ENCODE measurements at places on chromosomes 2 and 18.

- no peak for DNase-seq
Measured at GRCh38 chr2:190887089-190887488, 6.5 kb downstream of the GLS start.

DNA sequence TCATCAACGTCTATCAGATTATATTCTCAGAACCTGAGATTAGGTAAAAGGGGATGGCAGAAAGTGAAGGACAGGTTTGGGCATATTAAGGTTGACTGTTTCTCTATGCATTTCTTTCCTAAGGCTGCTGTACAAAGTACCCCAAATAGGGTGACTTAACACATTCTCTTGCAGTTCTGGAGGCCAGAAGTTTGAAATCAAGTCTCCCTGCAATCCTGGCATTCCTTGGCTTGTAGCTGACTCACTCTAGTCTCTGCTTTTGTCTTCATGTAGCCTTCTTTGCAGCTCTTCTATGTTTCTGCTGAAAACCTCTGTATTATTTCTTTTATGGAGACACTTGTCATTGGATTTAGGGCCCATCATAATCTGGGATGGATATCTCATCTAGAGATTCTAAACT is 364.3 kb downstream of the PLCL1 start:
- DNase-seq: no peak

DNA sequence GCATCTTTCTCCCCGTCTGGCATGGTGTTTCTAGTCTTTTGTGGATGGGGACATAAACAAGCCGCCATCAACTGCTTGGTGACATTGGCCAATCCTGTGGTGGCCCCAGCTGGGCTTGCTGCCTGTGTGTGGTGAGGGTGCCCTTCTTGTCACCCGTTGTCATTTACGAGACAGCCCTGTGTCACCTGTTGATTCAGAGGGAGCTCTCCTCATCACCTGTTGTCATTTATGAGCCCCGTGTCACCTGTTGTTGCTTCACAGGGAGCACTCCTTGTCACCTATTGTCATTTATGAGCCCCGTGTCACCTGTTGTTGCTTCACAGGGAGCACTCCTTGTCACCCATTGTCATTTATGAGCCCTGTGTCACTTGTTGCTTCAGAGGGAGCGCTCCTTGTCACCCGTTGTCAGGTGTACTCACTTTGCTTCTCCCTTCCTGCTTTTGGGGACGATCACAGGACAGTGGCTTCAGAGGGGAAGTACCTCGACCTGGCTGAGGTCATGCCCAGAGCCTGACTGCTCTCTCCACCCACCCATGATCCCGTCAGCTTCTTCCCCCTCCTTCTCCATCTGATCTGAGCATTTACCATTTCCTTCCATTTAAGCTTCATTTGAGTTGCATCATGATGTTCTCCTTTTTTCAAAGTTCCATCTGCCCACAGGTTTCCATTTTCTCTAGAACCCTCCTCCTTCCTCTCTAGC is 29.1 kb downstream of the HPCAL1 start:
- peak; percentile 55 for DNase-seq

- no peak for DNase-seq
Measured at GRCh38 chr2:173431191-173431590, 76.5 kb downstream of the CDCA7 start.

- DNase-seq: no peak
Measured at GRCh38 chr2:29518646-29519337, 402.6 kb downstream of the ALK start.

- DNase-seq: no peak
Measured at GRCh38 chr2:125959047-125959446, 696.9 kb upstream of the GYPC start.

GRCh38 chr2:65630643-65631042 is 198.2 kb upstream of the SPRED2 start:
- DNase-seq: no peak

DNA sequence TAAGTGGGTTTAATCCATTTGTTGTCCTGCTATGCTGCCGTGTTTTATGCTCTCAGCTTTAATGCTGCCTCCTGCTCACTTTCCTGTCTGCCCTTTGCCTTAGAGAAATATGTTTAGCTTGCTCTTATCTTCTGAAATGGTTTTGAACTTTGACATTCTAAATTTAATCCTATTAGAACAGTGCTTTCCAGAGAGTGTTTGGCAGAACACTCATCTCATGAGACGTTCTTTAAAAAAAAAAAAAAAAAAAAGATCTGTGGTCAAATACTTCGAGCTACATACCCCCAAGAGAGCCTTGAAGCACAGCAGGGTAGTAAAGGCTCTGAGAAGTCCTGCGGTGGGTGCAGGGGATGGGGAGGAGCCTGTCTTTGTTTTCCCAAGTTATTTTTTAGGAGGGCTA is 161.3 kb downstream of the SPP2 start:
- no peak for DNase-seq

DNA sequence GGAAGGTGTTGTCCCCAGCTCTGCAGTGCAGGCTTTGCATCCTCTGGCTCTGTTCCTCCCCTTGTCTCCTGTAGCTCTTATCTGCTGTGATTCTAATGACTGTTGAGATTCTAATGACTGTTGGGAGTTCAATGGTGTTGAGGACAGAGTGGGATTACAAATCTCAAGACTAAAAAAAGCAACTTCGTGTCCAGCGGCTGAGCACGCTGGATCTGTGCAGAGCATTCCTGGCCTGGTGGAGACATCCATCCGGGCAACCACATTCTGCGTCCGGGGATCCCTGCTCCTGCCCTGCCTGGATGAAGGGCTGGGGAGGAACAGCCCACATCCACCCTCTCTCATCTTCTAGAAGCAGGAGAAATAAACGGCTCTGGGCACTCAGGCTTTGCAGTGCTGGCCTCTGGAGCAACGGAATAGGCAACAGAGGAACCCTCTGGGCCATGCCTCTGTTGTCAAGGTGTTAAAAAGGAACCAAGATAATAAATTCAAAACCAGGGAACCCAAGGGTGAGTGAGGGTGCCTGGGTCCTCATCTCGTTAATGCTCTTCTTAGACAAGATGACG is 106.7 kb upstream of the ASB18 start:
- no peak for DNase-seq

GRCh38 chr2:124753842-124754241 is 728.8 kb downstream of the CNTNAP5 start:
- no peak for DNase-seq

- no peak for DNase-seq
Measured at GRCh38 chr2:75528221-75528977, 32.3 kb downstream of the EVA1A start.

DNA sequence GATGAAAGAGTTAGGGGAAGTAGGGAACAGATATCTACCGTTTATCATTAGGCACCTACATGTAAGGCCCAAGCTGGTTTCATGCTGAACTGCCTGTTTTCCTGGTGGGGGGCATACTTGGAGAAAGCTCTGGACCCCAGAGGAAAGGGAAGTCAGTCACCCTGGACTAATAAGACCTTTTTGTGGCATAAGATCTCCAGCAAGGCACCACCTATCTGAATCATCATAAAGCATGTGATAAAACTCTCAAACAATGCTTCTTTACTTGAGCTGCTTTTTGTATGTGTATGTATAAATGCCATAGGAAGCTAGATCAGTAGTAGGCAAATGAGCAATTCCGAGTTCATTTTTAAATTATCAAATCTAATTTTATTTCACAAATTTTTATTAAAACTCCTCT is 104.8 kb downstream of the TANC1 start:
- no peak for DNase-seq

DNA sequence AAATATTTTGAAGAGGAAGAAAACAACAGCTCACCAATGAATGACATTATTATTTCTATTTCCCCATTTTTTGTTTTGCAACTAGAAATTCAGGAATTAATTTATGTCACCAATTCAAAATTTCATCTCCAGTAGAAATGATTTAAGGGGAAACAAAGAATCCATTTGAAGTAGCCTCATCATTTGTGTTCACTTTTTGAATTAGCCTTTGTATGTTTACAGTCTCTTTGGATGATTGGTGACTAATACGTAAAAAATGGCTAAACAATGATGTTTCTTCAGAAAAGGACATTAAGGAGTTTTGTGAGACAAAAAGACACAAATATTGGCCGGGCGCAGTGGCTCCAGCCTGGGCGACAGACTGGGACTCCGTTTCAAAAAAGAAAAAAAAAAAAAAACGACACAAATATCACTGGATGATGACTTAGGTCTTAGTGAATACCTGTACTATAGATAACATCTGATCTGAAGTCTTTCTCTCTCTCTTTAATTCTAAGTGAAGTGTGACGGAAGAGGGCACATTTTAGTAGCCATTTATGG is 313.2 kb downstream of the PIK3C3 start:
- DNase-seq: no peak

DNA sequence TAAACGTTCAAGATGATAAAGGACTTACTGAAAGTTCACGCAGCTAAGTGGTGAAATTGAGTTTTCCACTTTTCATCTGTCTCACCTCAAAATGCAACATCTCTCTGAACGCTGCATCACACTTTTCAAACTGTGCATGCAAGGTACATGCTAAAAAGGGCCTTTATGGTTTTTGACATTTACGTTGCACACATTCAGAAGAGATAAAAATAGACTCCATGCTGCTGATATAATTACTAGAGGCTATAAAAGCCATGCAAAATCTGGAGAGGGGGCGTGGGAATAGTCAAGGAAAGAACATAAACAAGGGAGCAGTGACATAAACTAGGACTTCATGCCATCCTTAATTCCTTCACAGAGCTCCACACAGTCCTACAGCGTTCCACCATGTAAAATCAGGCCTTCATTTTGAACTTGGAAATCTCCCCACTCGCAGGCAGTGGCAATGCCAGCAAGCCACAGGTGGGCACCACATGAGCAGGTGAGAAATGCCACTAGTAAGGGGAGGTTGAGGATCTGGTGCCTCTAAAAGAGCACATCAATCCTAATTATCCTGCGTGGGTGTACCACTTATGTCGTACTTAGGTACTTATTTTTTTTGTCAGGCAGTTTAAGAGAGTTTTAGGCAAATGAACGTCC is 71.4 kb downstream of the ZEB2 start:
- no peak for DNase-seq

DNA sequence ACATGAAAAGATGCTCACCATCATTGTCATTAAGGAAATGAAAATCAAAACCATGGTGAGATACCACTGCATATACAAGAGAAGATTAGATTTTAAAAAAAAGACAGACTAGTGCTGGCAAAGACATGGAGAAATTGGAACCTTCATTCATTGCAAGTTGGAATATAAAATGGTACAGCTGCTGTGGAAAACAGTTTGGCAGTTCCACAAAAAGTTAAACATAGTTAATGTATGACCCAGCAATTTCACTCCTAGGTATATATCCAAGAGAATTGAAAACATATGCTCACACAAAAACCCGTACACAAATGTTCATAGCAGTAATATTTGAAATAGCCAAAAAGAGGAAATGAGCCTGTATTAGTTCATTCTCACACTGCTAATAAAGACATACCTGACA is 33.7 kb upstream of the MBOAT2 start:
- no peak for DNase-seq

DNA sequence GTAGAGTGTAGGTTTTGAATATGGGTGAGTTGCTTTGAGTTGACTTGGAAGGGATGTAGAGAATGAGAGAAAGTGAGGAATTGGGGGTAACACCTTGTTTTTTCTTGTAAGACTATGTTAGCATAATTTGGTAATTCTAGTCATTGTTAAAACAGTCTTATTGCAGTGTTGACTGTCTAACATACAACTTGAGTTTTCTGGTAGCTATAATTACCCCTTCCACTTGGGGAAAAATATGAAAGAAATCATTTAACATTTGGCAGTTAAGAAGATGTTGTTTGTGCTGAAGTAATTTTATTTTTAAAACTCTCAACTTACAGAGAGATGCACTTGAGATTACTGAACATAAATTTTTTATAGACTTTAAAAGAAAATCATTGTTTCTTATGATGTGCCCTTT is 108.2 kb downstream of the COMMD1 start:
- no peak for DNase-seq

DNA sequence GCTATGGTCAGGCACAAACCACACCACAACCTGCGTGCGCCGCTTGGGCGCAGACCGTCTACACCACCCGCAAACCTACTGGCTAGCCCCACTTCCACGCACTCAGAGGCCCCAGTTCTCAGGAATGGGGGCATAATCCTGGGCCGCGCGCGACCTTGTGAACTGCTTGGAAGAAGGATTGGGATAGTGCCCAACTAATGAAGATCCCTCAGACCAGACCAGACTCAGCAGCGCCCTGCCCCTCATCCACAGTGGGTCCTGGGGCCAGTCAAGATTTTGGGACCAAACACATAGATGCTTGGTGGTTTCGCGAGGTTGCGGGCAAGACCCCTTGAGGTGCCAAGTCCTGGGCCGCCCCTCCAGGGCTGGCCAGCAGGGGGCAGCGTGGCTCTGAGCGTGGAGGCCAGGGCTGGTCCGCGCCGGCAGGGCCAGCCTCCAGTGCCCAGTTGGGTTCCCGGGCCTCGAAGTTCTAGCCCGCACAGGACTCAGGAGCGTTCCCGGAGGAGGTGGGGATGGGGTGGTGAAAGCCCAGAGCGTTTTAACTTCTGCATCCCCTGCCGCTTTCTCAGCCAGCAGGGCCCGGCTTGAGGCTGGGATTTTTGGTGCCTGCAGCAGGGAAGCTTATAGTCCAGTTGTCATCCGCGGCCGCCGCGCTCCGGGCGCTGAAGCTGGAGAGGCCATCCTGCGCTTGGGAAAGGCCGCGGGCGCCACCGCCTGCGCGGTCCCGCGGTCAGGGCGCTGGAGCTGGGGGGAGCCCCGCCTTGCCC is 8.3 kb downstream of the OSR1 start:
- DNase-seq: no peak

DNA sequence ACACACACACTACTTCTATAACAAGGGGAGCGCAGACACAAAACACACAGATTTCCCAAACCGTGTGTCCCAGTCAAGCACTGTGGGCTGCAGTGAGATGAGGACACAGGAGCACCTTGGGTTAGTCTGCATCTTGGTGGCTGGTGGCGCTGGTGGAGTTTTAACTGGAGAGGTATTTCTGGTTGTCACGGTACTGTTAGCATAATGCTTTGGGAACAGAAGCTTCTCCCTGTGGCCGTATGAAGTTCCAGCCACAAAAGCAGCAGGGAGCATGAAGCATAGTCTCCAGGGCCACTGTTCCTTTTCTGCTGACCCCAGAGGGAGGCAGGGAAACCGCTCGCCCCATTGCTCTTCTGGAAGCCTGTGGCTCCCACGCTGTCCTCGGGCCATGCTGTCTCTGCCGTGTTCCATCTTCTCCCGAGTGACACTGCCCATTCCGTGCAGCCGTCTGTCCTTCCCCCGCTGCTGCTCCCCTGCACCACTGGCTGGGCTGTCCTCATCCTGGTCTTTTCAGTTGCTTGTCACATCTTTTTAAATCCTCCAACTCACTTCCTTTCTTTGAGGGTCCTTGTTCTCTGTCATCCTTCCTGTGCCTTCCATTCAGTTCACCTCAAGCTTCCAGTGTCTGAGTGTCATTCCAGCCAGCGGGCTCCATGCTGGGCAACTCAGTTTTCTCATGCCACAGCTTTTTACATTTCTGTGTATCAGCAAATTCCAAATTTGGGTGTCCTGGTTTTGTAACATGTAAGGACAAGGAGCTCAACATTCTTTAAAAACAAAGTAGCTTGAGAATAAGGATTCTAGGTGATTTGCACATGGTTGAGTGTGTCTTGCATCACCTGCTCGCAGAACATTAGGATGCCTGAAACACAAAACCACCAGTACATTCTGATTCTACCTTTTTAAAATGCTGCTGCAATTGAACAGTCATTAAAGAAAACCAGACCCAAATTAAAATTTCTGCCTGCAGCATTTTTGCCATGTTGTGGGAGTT is 125.0 kb downstream of the MTCL1 start:
- DNase-seq: no peak
